ENCODE measurements at places on chromosomes 4 and X.

DNA sequence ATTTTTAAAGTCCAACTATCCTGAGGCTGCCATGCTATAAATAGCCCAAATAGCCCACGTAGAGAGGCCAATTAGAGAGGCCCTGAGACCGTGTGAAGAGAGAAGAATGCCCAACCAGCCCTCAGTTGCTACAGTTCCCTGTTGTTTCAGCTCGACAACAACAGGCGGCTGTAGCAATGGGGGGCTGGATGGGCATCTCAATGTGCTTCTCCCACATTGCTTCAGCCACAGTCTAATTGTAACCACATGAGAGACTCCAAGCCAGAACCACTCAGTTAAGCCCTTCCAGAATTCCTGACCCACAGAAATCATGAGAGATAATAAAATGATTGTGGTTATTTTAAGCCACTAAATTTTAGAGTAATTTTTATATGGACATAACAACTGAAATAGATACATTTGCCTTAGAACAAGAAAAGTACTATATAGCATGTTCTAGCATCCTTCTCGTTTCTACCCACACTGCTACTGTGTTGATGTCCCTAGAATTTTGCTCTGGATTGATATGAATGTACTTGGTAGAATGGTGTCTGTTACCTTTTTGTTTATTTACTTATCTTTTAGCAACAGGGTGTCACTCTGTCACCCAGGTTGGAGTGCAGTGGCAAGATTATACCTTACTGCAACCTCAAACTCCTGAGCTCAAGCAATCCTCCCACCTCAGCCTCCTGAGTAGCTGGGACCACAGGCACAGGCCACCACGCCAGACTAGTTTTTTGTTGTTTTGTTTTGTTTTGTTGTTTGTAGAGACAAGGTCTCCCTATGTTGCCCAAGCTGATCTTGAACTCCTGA, 436.4 kb downstream of the BCOR start:
- no peak for DNase-seq

- no peak for DNase-seq
These were observed 6.6 kb upstream of the GBA3 start for GRCh38 chr4:22686141-22686540.

GRCh38 chr4:41363384-41363981, 106.8 kb downstream of the UCHL1 start:
- no peak for DNase-seq

- DNase-seq = no peak
These were observed 868 bp downstream of the PLS3 start for GRCh38 chrX:115561605-115562479.

- peak; percentile 5 for DNase-seq
These were observed 342.5 kb upstream of the NOCT start for GRCh38 chr4:138673053-138673452.

DNA sequence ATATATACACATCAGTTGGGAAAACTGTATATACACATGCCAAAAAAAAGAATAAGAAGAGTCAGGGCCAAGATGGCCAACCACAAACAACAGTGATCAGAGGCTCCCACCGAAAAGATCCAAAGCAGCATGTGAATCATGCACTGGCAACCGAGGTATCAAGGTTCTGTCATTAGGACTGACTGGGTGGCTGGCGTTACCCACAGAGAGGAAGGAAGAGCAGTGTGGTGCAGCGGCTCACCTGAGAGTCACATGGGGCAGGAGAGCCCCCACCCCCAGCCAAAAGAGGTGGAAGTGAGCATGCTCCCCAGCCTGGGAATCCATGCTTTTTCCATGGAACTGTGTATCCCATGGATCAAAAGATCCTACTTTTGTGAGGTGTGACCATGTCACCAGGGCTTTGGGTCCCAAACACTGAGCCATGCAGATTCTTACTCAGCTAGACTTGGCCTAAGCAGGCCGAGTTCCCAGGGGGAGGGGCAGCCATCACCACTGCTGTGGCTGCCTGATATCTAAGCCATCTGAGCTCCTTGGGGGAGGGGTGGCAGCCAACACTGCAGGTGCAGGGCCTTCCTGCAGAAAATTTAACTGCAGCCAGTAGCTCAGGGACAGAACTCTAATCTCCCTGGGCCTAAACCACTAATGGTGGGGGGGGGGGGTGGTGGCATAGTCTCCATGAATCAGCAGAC, 52.8 kb downstream of the P2RY10 start:
- no peak for DNase-seq

- DNase-seq = no peak
These were observed 3.6 kb downstream of the OTUD4 start for GRCh38 chr4:145176641-145177432.

DNA sequence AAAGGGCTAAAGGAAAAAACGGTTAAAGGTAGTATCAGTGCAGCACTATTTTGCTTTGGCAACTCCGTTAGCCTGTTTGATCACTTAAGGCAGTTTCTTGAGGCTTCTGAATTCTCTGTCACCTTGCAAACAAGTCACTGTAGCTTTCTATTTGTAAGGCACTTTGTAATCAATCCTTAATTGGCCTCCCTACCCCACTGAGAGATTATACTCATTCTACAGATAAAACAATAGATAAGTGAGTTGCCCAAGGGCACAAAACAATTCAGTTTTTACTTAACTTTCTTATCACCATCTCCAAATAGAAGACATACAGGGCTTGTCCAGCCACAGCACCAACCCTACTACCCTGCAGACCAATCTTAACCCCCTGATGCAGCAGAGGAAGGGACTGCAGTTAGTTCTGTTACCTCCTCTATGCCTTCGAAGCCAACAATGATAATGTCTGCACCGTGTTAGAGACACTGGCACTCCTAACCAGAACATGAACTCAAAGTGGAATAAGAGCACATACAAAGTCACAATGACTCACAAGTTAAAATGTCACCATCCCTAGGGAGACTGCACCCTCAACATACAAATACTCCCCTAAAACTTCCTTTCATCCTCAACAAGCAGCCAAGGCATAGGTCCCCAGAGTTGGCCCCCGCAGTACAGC, 1.7 kb downstream of the TMEM185A start:
- no peak for DNase-seq

- DNase-seq = no peak
These were observed 63.4 kb downstream of the STOX2 start for GRCh38 chr4:183968502-183968901.

- no peak for DNase-seq
These were observed 18.6 kb upstream of the ADRA2C start for GRCh38 chr4:3747581-3747904.

DNA sequence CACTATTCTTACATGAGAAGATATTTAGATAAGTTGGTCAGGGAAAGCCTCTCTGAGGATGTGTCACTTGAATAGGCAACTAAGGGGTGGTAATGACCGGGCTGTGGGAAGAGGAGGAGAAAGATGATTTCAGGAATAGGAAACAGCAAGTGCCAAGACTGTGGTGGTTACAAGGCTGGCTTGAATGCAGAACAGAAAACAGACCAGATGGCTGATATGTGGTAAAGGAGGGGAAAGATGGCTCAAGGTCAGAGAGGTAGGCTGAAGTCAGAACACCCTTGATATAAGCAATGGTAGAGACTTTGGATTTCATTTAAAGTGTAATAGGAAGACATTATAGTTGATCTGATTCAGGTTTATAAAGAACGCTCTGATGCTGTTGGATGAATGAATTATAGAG, 15.0 kb downstream of the TLR7 start:
- no peak for DNase-seq

DNA sequence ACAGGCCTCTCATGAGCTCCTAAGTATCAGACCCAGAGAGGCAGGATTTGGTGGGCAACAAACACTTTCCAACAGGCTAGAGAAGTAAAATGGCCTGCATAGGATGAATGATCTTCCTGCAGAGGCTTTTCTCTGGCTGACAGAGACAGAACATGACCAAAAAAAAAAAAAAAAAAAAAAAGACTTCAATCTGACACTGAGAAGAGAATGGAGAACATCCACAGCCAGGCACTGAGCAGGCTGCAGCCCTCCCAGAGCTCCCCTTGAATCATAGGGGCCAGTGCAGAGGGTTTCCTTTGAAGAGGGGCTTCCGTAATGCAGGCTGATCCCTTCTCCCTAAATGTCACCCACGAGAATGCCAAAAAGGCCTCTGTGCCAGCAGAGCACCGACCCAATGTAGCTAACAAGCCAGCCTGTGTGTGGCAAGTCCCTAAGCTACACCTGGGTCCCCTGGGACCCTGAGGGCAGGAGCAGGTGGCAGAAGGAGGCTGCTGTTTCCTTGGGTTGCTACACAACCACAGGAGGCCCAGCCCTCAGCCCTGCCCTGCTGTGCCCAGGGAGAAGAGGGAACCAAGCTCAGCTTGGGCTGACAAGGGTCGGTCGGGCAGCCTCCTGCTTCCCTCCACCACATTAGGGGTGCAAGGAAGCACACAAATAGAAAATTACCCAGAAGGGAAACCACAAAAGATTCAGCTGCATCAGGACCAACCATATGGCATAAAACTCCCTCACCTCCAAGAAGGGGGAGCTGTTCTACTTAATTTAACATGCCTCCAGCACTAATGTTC, 55.6 kb downstream of the MAP7D2 start:
- DNase-seq = no peak

- DNase-seq = no peak
These were observed 96.9 kb downstream of the CLNK start for GRCh38 chr4:10587697-10588096.

DNA sequence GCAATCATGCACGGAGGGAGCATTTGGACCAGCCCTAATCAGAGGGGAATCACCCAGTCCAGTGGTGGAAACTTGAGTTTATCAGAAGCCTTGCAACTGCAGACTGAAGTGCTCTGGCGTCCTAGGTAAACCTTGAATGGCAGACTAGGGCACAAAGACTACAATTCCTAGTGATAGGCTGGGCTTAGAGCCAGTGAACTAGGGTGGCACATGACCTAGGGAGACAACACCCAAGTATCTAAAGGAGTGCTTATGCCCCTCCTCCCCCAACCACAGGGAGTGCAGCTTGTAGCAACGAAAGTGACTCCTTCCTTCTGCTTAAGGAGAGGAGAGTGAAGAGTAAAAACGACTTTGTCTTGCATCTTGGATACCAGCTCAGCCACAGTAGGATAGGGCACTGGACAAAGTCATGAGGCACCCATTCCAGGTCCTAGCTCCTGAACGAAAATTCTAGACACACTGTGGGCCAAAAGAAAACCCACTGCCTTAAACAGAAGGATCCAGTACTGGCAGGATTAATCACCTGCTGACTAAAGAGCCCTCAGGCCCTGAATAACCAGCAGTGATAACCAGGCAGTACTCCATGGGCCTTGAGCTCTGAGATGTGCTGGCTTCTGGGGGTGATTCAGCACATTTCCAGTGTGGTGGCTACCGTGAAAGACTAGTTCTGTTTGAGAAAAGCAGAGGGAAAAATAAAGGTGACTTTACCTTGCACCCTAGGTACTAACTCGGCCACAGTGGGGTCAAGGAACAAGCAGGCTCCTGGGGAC, 58.7 kb upstream of the STARD8 start:
- DNase-seq = no peak

DNA sequence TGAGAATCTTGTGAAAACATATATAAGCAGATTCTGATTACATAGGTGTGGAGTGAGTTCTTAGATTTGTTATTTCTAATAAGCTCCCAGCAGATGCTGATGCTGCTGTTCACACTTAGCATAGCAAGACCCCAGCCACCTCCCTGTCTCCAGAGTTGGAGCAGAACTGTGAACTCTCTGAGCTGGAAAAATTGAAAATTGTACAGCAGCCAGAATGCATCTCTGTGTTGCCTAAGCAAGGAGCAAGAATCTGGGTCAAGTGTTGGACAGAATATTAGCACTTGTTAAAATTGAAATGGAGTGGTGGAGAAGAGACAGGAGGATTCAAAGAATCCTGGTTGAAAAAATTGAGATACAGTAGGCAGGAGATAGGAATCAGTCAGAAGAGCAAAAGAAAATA, 146.6 kb upstream of the FAM47C start:
- DNase-seq = no peak

DNA sequence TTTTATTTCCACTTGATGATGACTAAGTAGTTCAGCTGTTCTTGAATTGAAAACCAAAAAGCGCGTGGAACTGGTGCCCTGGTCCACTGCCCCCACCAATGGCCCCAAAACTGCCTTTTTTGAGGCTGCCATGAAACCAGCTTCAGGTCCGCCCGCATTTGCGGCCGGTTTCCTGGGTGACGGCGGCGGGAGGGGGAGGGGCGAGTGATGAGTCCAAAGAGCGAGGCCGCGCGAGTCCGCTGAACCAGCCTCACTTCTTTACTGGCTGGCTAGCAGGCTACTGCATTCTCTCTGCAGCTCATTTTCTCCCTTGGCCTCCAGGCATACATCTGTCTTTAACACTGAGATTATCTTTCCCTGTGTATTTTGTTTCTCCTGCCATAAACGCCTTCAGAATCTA, 72.9 kb upstream of the FABP2 start:
- DNase-seq = no peak

DNA sequence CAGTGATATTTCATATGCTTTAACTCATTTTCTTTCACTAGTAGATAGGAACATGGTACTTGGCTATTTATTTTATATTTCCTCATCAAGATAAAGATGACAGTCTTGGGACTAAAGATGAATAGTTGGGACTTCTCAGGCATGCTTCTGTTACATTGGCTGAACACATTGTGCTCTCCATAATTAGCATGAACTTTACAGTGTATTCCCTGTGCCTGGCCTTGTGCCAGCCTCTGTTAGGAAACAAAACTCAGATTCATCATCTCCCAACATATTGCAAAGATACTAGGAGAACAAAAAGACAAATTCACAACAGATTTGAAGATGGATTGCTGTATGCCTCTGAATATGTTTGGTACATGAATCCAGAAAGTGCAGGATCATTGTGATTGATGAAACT, 26.4 kb downstream of the GRIA2 start:
- no peak for DNase-seq

DNA sequence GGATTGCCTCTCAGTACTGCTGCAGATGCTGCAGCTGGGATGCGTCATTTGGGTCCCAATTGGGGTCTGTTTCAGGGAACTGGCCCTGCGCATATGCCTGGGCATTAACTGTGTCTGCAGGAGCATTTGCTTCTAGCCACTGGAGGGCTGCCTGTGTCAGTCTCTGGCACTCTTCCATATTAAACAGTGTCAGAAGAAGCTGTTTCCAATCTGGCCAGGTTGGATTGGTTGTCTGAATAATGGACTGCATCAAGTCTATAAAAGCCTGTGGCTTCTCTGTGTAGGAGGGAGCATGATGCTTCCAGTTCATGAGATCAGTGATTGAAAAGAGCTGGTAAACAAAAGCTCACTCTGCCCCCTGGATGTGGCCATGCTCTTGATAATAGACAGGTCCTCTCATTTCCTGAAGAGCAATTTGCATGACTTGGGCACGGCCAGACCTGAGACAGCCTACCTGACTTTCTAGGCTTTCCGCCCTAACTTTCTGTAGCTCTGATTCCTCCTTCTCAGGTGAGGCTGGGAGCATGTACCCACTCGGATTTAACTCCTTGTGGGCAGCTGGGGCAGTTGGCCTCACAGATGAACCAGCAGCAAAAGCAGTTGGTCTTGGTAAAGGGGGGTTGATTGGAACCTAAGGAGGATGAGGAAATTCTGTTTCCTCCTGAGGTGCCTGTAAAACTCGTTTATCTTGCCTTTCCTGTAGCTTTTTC, 29.2 kb downstream of the SULT1E1 start:
- DNase-seq = no peak

DNA sequence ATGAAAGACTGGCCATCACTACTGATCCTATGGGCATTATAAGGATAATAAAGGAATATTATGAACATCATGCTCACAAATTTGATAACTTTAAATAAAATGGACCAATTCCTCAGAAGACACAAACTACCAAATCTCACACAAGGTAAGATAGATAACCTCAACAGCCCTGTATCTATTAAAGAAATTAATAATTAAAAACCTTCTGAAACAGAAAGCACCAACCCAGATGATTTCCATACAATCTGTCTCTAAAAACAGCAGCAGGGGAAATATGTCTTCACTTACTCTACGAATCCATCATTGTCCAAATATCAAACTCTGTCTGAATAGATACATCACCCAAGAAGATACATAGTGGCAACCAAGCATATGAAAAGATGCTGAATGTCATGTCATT, 55.2 kb downstream of the LCORL start:
- no peak for DNase-seq
